ENCODE measurements at places on chromosomes 5 and 9. TPM values are rescaled to one million over a fixed set of nuclear protein-coding genes. Genes with fewer than 3 reads are reported as not detected.

The GRM6 gene
- not detected for total RNA-seq

The PDE6A gene
- not detected for total RNA-seq

The FBP1 gene
- total RNA-seq, result 1.2 TPM

The SPACA9 gene
- 2.3 TPM for total RNA-seq

- no peak for DNase-seq
Observed at GRCh38 chr9:10366171-10366779, 246.5 kb downstream of the PTPRD start.

GRCh38 chr9:128124873-128125579, 2.5 kb downstream of the PTGES2 start:
- DNase-seq, result no peak

GRCh38 chr9:114046237-114046755, 31.8 kb downstream of the AMBP start:
- DNase-seq, result no peak

GRCh38 chr5:176690911-176691310, 43.6 kb downstream of the TSPAN17 start:
- no peak for DNase-seq

DNA sequence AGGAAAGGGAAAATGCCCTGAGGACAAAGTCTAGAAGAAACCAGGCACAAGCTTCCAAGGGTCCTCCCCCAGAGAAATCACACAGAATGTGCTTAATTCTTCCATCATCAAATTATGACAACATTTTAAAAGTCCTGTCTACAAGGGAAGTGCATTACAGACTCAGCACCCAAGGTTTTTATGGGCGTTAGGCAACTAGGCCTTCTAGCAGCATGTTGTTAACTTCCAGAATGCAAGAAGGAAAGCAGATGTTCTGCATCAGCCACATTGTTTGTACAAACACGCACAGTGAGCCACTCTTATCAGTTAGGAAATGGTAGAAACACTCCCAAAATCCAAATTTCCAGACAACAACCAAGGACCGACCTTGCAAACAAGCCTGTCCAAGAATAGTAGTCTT, 26.5 kb downstream of the SMC5 start:
- DNase-seq, result no peak

- no peak for DNase-seq
Observed at GRCh38 chr5:143682246-143682905, 129.6 kb upstream of the HMHB1 start.

GRCh38 chr5:117160391-117160790, 585.8 kb upstream of the SEMA6A start:
- DNase-seq, result no peak

GRCh38 chr9:94600715-94601114, 7.1 kb upstream of the FBP2 start:
- DNase-seq, result no peak

GRCh38 chr9:1125741-1126140, 75.6 kb downstream of the DMRT2 start:
- no peak for DNase-seq

DNA sequence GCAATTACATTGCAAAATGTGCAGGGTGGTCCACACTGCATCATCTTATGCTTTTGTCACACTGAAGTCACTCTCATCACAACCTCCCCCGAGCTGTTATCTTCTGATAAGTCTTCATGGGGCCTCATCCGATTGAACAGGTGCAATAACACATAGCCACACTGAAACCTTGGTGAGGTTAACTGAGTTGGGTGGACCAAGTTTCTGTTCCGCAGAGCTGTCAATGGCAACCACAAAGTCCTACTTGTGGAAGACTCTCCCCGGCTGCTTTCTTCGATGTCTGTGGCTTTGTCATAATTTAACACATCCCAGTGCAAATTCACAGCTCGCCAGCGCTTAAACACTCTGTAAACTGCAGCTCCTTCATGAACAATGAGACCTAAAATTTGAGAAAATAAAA, 112.2 kb downstream of the MARCHF11 start:
- DNase-seq, result no peak
